ENCODE measurements at places on chromosomes 2 and 18. TPM values are rescaled to one million over a fixed set of nuclear protein-coding genes. Genes with fewer than 3 reads are reported as not detected.
A peak's percentile ranks its signal among the peaks of the same experiment; 100 is the strongest.

CELF4 gene
- total RNA-seq = 1.7 TPM

DAW1 gene
- 0.33 TPM for total RNA-seq

DHX57 gene
- total RNA-seq = 11.1 TPM

POTEJ gene
- total RNA-seq = not detected

MGAT5 gene
- total RNA-seq = 49.0 TPM

- peaks cover 7% of the 10 kb centered on the region for H3K27me3 ChIP-seq
- no peak overlapping the region for H3K4me3 ChIP-seq
- no peaks in the 10 kb centered on the region for H3K4me1 ChIP-seq
- DNase-seq = no peak
- H3K27ac ChIP-seq = no peak overlapping the region
These were observed 311.8 kb downstream of the LNPK start for GRCh38 chr2:175690113-175690837.

- no peaks in the 10 kb centered on the region for H3K4me1 ChIP-seq
- no peaks in the 10 kb centered on the region for H3K27me3 ChIP-seq
These were observed 128.8 kb upstream of the SESTD1 start for GRCh38 chr2:179393481-179393880.

GRCh38 chr2:1697601-1698000 is 46.7 kb downstream of the PXDN start:
- no peaks in the 10 kb centered on the region for H3K27me3 ChIP-seq
- H3K4me3 ChIP-seq = no peak overlapping the region
- H3K27ac ChIP-seq = no peak overlapping the region
- no peaks in the 10 kb centered on the region for H3K4me1 ChIP-seq
- peaks cover under 1% of the 10 kb centered on the region for H3K36me3 ChIP-seq

DNA sequence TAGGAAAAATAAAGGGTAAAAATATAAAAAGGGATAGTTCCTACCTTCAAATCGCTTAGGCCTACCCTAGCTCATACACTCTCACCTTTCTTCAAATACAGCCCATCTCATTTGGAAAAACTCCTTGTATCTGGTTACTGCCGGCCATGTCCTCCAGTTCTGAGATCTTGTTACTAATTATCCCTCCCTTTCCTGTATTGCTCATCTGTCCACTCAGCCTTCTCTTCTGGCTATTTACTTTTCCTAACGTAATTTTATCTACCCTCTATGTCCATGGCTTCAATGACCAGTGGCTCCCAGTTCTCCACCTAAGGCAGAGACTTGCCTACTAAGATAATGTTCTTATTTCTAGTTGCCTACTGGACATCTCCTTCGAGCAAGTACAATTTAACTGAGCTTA is 342.9 kb upstream of the ACVR2A start:
- H3K4me3 ChIP-seq = no peak overlapping the region
- H3K4me1 ChIP-seq = peaks cover 2% of the 10 kb centered on the region
- DNase-seq = no peak
- no peak overlapping the region for H3K27ac ChIP-seq
- H3K27me3 ChIP-seq = no peaks in the 10 kb centered on the region
- H3K36me3 ChIP-seq = no peaks in the 10 kb centered on the region

DNA sequence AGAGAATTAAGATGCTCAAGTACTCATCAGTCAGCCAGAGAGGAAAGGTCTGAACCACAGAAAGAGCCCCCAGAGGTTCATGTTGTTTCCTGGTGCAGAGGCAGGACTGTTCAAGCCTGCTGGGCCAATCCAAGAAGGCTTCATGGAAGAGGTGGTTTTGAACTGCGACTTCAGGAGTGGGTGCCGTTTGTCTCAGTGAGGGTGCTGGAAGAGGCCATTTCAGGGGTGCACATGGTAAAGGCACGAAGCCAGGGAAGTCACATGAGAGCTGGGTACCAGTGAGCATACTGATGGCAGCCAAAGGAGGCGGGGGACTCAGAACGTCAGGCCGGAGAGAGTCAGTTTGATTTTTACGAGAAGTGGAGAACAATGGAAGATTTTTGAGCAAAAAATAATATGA is 55.5 kb downstream of the EMILIN2 start:
- H3K27ac ChIP-seq = peak overlapping the region; percentile 51
- no peaks in the 10 kb centered on the region for H3K36me3 ChIP-seq
- H3K27me3 ChIP-seq = peaks cover 19% of the 10 kb centered on the region
- no peak overlapping the region for H3K4me3 ChIP-seq
- peaks cover 48% of the 10 kb centered on the region for H3K4me1 ChIP-seq

DNA sequence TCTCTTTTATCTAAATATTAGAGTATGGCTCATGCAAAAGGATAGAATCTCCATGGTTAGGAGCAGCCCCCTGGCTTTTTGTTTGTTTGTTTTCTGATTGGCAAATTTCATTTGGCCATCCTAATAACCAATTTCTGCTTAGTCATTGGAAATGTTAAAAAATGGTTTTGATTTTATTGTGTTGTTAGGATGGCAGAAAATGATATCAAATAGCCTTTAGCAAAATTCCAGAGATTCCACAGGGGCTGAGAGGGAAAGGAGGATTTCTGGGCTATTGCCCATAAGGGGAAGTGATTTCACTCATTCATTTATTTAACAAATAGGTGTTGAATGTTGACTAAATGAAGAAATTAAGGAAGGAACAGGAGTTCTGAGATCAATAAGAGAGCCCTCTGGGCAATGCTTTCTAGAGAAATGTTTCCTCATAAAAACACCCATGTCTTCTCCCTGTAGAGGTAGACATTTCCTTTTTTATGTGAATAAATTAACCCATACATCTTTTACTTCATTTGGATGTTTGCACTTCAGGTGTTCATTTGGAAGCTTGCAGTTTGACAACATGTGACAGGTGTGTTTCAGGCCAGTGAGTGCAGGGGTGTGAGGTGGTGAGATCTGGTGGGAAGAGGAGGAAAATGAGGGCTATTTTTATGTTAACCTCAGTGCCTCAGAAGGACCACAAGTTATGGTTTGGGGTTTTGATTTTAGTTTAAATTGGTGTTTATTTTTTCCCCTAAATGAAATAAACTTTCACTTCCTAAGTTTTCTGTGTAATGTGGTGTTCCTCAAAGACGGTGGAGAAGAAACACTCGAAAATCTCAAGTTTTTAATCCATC is 61.7 kb upstream of the EPC2 start:
- H3K4me1 ChIP-seq = no peaks in the 10 kb centered on the region
- no peaks in the 10 kb centered on the region for H3K27me3 ChIP-seq
- no peaks in the 10 kb centered on the region for H3K36me3 ChIP-seq
- no peak for DNase-seq
- H3K4me3 ChIP-seq = no peak overlapping the region
- H3K27ac ChIP-seq = no peak overlapping the region

DNA sequence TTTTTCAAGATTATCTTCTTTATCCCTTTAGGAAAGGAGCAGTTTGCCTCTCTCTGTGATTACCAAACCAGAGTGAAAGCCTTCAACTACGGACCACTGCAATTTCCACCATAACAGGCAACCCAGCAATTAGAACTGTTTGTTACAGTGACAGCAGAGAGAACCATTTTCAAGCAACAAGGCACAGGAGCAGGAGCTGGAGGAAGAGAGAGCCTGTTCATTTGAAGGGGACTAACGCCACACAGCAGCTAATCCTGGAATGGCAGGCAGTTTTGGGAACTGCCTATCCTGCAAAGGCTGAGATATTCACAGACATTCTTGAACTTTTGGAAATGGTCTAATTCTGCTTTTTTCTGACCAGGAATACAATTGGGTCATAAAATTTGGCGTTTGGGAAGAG is 1541.9 kb upstream of the PIK3C3 start:
- no peak overlapping the region for H3K4me3 ChIP-seq
- H3K27me3 ChIP-seq = no peaks in the 10 kb centered on the region
- DNase-seq = no peak
- no peaks in the 10 kb centered on the region for H3K4me1 ChIP-seq
- H3K27ac ChIP-seq = no peak overlapping the region

DNA sequence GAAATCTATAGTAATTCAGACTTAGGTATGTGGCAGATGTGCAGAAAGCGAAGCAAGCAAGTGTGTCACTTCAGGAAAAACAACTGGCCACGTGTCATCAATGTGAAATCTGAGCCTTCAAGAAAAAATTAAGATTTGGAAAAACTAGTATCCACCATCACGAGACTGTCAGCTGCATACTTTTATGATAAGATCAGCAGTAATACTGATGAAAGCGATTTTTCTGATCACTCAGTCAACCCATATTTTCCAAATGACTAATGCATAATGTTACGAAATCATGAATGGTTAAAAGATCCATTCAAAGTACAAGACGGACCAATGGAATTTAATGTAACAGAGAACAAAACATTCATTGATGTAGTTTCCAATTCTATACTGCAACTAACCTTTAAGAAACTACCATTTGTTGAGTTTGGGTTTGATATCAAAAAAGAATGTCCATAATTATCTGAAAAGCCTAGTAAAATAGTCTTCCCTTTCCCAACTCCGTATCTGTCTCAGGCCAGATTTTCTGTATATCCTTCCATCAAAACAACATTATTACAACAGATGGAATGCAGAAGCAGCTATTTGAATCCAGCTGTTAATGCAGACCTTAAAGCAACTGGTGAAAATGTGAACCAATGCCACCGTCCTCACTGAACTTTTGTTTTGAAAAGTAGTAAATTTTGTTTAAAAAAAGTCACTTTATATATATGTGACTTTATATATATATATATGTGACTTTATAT is 17.0 kb upstream of the BCL2 start:
- H3K4me1 ChIP-seq = no peaks in the 10 kb centered on the region
- H3K27me3 ChIP-seq = no peaks in the 10 kb centered on the region
- no peak overlapping the region for H3K4me3 ChIP-seq
- peak overlapping the region; percentile 64 for H3K27ac ChIP-seq

DNA sequence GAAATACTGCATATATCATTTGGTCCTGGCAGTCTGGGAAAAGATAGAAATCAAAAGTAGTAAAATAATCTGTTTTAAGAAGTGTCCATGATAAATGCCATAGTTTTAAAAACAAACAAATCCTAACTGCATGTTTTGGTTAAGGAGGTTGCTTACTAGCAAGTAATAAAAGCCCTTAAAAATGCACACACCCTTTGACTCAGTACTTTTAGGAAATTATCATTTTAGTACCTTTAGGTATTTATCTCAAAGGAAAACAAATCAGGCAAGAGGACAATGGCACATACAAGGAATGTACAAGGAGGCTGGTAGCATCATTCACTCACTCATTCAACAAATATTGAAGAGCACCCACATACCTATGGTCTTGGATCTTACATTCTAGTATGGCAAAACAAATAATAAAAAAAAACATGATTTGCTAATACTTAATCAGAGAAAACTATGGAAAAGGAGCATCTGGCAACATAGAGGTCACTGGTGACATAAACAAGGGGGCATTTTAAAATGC is 67.6 kb downstream of the OLA1 start:
- H3K4me1 ChIP-seq = no peaks in the 10 kb centered on the region
- H3K36me3 ChIP-seq = no peaks in the 10 kb centered on the region
- no peaks in the 10 kb centered on the region for H3K27me3 ChIP-seq

GRCh38 chr2:224847961-224848850 is 132.0 kb upstream of the CCDC195 start:
- H3K36me3 ChIP-seq = no peaks in the 10 kb centered on the region
- DNase-seq = peak; percentile 37

- peak overlapping the region; percentile 58 for H3K27ac ChIP-seq
- no peak overlapping the region for H3K4me3 ChIP-seq
- peaks cover 19% of the 10 kb centered on the region for H3K4me1 ChIP-seq
These were observed 99.8 kb downstream of the SH3BP4 start for GRCh38 chr2:235051436-235052260.

GRCh38 chr18:42414756-42415454 is 459.9 kb downstream of the PIK3C3 start:
- no peak for DNase-seq
- no peaks in the 10 kb centered on the region for H3K4me1 ChIP-seq
- H3K27ac ChIP-seq = peak overlapping the region; percentile 76
- H3K36me3 ChIP-seq = no peaks in the 10 kb centered on the region

DNA sequence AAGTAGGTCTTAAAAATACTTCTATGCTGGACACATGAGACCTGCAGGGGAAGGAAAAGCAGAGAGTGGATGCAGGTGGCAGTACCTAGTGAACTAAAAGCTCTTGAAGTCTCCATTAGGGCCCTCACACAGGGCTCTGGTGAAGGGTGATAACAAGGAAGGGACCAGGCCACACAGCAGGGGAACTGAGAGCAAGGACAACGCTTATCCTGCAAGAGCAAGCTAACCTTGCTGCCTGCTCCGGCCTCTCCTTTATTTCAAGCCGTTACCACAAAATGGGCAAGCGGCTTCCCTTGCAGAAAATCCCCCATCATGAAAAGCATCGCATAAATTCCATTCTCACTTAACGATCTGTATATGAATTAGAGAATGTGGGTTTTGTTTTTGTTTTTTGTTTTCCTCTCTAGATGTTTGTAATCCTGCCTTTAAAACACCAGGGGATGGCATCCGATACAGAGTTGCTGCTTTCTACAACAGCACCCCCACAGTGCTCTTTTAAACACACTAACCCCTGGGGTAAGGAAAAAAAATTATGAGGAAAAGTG is 64.5 kb downstream of the CACNB4 start:
- H3K27me3 ChIP-seq = no peaks in the 10 kb centered on the region
- H3K4me3 ChIP-seq = no peak overlapping the region

DNA sequence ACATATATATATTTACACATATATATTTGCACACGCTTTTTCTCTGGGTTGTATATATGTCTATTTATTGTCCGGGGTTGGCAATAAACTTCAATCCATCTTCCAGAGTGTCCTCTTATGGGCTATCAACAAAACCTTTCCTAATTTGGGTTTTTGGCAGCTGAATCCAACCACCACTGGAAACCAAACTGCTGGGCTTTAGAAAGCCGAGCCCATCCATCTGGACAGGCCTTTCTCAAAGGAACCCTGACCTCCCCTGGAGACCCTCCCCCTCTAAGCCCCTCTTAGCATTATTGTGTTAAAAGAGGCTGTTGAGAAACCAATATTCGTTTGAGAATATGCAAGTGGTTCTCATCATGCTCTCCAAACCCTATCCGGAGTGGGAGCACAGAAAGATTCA is 153.6 kb downstream of the NRP2 start:
- peak overlapping the region; percentile 75 for H3K27ac ChIP-seq
- H3K4me1 ChIP-seq = peaks cover 41% of the 10 kb centered on the region
- no peak for DNase-seq
- H3K36me3 ChIP-seq = no peaks in the 10 kb centered on the region
- no peak overlapping the region for H3K4me3 ChIP-seq
- H3K27me3 ChIP-seq = no peaks in the 10 kb centered on the region

DNA sequence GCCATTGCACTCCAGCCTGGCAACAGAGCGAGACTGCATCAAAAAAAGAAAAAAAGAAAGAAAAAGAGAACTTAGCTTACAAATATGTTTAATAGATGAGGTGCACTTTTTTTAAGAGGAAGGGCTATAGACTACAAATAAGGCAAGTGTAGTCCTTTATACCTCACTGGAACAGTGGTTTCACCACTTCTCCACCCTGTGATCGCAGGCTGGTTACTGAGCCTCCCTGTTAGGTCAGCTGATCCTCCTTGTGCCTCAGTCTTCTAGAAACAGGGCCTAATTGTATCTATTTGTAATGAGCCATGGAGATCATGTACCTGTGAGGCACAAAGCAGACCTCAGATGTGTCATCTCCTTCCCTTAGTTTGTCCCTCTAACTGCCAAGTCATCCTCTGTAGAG is 4.5 kb downstream of the CXCR2 start:
- no peak for DNase-seq
- H3K27ac ChIP-seq = no peak overlapping the region
- no peaks in the 10 kb centered on the region for H3K27me3 ChIP-seq
- no peak overlapping the region for H3K4me3 ChIP-seq
- H3K4me1 ChIP-seq = no peaks in the 10 kb centered on the region
